ENCODE measurements at places on chromosomes 4 and X. TPM values are rescaled to one million over a fixed set of nuclear protein-coding genes. Genes with fewer than 3 reads are reported as not detected.

DNA sequence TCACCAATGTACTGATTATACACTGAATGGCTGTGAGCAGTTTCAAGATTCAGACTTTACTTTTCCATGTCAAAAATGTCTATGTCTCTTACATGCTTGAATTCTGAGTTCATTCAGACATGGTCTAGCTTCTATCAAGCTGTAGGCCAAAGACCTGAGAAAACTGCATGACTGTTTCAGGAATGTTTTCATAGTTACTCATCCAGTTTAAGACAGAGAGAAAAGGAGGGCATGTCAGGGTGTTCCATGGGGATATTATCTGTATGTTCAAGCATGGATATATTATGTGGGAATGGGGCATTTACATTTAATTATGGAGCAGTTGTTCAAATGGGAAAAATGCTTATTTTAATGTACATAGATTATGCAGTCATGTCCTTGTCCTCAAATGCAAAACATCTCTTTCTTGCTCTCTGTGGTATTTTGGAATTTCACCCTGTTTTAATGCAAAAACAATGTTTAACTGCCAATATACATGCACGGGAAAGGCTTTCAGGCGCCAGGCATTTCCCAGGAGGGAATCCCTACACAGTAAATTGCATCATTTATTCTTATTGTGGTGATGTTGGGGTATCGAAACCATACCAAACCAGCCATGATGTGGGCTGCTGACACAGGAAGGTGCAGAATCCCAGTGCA is 429.1 kb upstream of the INTU start:
- no peak overlapping the region for H3K27ac ChIP-seq
- no peaks in the 10 kb centered on the region for H3K36me3 ChIP-seq
- H3K4me1 ChIP-seq, result no peaks in the 10 kb centered on the region
- no peaks in the 10 kb centered on the region for H3K27me3 ChIP-seq
- H3K4me3 ChIP-seq, result no peak overlapping the region

- no peak within 1 kb of the TSS for H3K27ac ChIP-seq
- no peaks in the 10 kb centered on the region for H3K36me3 ChIP-seq
- no peak for DNase-seq
Observed at GRCh38 chrX:55074851-55075467, at the start of gene PAGE2B. PAGE2B (plus strand) TSS chrX:55075030; CDS start chrX:55076042, 1,012 bp downstream.

DNA sequence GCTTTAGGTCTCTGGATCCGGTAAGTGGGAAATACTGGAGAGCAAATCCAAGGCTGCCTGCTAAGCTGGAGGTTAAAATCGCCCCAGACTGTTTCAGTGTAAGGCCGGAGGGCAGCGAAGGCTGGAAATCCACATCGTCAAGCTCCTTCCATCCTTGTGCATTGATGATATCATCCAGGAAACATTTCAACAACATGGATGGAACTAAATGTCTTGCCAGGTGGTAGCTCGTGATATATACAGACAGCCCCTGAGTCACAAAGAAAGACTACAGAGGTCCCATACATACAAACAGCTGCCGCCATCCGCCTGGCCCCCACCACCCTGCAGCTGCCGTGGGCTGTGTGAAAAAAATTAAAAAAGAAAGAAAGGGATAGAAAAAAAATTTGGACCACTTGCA is 148.9 kb upstream of the RBPJ start:
- no peak overlapping the region for H3K27ac ChIP-seq
- DNase-seq, result no peak
- no peak overlapping the region for H3K4me3 ChIP-seq
- peaks cover 35% of the 10 kb centered on the region for H3K27me3 ChIP-seq

GRCh38 chrX:6163721-6164120 is 64.9 kb downstream of the NLGN4X start:
- DNase-seq, result no peak
- H3K4me1 ChIP-seq, result no peaks in the 10 kb centered on the region
- H3K27ac ChIP-seq, result no peak overlapping the region
- no peaks in the 10 kb centered on the region for H3K36me3 ChIP-seq
- H3K4me3 ChIP-seq, result no peak overlapping the region

GRCh38 chr4:102624505-102624904 is 123.3 kb downstream of the NFKB1 start:
- H3K4me3 ChIP-seq, result no peak overlapping the region
- H3K27me3 ChIP-seq, result no peaks in the 10 kb centered on the region
- no peak overlapping the region for H3K27ac ChIP-seq
- H3K36me3 ChIP-seq, result no peaks in the 10 kb centered on the region
- peaks cover 17% of the 10 kb centered on the region for H3K4me1 ChIP-seq

- no peak for DNase-seq
- H3K36me3 ChIP-seq, result no peaks in the 10 kb centered on the region
- no peaks in the 10 kb centered on the region for H3K27me3 ChIP-seq
- H3K4me3 ChIP-seq, result no peak overlapping the region
- H3K27ac ChIP-seq, result no peak overlapping the region
Observed at GRCh38 chrX:29872831-29873230, 342.5 kb upstream of the MAGEB2 start.

DNA sequence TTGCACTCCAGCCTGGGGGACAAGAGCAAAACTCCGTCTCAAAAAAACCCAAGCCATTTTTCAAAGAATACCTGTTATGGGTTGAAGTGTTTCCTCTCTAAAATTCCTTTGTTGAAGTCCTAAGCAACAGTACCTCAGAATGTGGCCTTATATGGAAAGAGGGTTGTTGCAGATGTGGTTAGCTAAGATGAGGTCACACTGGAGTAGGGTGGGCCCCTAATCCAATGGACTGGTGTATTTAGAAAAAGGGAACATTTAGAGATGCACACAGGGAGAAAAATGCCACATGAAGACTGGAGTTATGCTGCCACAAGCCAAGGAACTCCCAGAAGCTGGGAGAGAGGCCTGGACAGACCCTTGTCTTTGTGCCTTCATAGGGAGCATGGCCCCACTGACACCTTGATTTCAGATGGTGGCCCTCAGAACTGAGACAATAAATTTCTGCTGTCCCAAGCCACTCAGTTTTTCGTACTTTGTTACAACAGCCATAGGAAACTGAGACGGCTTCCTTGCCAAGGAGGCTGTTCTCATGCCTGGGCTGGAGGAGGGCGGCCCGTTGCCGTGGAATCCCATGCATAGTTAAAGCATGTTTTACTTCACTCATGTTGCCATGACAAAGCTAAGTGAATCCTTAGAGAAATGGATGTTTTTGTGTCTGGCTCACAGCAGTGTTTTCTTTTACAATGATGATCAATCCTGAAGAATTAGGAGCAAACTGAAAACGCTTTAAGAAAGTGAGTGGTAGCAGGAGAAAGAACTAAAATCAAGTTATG is 16.5 kb downstream of the TRAPPC2 start:
- DNase-seq, result no peak
- H3K4me1 ChIP-seq, result peaks cover 3% of the 10 kb centered on the region
- H3K27ac ChIP-seq, result no peak overlapping the region
- H3K4me3 ChIP-seq, result no peak overlapping the region
- H3K27me3 ChIP-seq, result no peaks in the 10 kb centered on the region

The UCHL1 gene
- total RNA-seq, result 18.9 TPM

The LANCL3 gene
- total RNA-seq, result 0.31 TPM
